Thyroid gland (tissue), 4 donors: ENCODE measurements at places on chromosomes 16 and 17. TPM values are rescaled to one million over a fixed set of nuclear protein-coding genes. Genes with fewer than 3 reads are reported as not detected.

ITGB4 gene
- 19.8 TPM for total RNA-seq

- no peaks in the 10 kb centered on the region for H3K36me3 ChIP-seq
- DNase-seq, result no peak
- no peak overlapping the region for H3K27ac ChIP-seq
Observed at GRCh38 chr16:88778271-88778525, 6.8 kb downstream of the PIEZO1 start.

GRCh38 chr16:10182222-10183053 lies at the start of gene GRIN2A:
TSS of gene GRIN2A (minus strand) at chr16:10182428. CDS start at chr16:10180411, 2,017 bp downstream.
- no peak within 1 kb of the TSS for H3K27ac ChIP-seq
- H3K4me1 ChIP-seq, result peaks cover 28% of the 10 kb centered on the region
- H3K27me3 ChIP-seq, result peaks cover 6% of the 10 kb centered on the region
- DNase-seq, result peak; percentile 17

- no peaks in the 10 kb centered on the region for H3K4me1 ChIP-seq
- H3K27ac ChIP-seq, result no peak overlapping the region
- H3K27me3 ChIP-seq, result no peaks in the 10 kb centered on the region
- no peak for DNase-seq
- H3K4me3 ChIP-seq, result no peak overlapping the region
Observed at GRCh38 chr16:49473773-49474172, 100.2 kb downstream of the C16orf78 start.

DNA sequence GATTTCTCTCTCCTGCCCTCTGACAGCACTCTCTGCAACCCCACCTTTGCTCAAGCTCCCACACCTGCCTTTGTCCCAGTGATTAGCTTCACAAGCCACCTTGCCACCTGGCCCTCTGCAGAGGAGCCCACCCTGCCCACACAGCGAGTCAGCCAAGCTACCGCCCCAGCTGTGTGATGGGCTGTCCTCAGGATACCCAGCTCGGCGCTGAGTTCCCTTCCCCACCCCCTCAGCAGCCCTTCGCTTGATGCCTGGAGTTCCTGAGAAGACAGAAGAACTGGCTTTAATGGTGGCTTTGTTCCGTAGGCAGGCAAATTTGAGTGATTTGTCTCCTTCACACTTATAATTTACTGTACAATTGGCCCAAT lies 266.4 kb downstream of the CBLN1 start:
- DNase-seq, result no peak
- no peaks in the 10 kb centered on the region for H3K27me3 ChIP-seq
- no peak overlapping the region for H3K27ac ChIP-seq
- H3K4me3 ChIP-seq, result no peak overlapping the region

GRCh38 chr16:12202486-12202885 lies 226.0 kb downstream of the SNX29 start:
- H3K4me3 ChIP-seq, result no peak overlapping the region
- H3K27ac ChIP-seq, result no peak overlapping the region
- H3K27me3 ChIP-seq, result no peaks in the 10 kb centered on the region
- no peak for DNase-seq

DNA sequence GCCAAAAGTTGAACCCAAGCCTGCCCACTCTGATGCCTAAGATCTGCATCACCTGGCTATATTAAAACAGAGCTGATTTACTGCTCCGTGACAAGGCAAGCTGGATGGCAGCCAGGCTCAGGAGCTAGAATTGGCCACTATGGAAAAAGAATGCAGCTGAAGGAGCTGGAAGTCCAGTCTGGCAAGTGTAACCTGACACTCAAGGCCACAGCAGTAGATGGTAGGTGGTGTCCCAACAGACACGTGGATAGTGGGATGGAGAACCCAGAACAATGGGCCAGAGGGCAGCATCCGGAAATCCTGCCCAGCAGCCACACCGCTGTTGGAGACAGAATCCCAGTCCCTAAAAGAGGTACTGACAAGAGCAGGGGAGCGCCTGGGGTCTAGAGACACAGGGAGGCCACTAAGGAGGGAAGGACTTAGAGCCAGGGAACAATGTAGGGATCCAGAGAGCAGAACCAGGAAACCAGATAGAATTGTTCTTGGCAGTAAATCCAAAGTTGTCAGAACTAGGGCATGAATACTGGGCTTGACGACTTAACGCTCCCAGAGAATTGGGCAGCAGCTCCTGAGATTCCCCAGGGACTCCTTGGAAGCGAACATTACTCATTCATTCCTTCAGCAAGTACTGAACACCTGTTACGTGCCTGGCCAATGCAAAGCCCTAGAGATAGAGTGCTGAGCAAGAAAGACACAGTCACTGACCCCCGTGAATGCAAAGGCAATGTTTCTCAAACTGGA lies 85.7 kb downstream of the CDYL2 start:
- H3K4me3 ChIP-seq, result no peak overlapping the region
- H3K27me3 ChIP-seq, result no peaks in the 10 kb centered on the region
- no peak overlapping the region for H3K27ac ChIP-seq
- H3K4me1 ChIP-seq, result no peaks in the 10 kb centered on the region
- peak; percentile 6 for DNase-seq

DNA sequence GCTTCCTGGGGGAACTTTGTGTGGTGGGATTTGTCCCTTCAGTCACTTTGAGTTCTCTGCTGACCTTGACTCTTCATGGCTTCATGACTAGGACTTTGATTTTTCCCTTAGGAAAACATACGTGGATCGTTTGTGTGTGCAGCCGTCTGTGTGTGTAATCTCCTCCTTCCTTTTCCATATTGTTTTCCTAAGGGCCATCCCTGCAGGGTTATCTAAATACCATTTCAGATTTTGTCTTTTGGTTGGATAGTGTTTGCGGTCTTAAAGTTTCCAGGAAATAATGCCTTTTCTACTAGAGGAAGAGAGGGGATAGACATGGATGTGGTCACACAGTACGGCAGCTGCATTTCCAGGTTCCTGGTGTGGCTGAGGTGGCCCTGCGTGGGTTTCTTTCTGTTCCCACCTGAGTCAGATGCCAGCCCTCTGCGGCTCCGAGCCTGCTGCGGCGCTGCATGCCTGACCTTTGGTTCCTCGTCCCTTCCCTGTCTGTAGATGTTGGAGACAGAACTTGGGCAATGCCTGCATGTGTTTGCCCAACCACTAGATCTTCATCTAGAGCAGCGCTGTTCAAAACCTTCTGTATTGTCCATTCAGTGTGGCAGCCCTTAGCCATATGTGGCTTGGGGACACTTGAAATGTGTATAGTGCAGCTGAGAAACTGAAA lies 72.0 kb upstream of the LGALS9 start:
- peaks cover 18% of the 10 kb centered on the region for H3K4me1 ChIP-seq
- H3K36me3 ChIP-seq, result no peaks in the 10 kb centered on the region
- H3K4me3 ChIP-seq, result no peak overlapping the region

LRRC59 gene
- total RNA-seq, result 85.3 TPM

DNA sequence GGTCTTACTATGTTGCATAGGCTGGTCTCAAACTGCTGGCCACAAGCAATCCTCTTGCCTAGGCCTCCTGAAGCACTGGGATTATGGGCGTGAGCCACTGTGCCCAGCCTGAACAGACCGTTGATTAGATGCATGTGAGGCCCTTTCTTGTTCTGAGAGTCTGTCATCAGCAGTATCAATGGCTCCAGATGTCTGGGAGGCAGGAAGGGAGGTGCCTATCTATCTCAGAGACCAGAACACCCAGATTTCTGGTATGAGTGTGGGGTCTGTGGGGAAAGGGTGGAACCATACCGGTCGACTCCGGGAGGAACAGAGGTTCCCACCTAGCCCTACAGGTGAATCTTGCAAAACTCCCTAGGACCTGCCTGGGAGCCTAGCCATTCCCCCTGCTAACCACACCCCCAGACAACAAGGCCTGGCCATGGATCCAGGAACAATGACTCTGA lies 71.7 kb downstream of the PRKCB start:
- H3K27ac ChIP-seq, result no peak overlapping the region
- no peaks in the 10 kb centered on the region for H3K4me1 ChIP-seq
- no peak overlapping the region for H3K4me3 ChIP-seq
- no peaks in the 10 kb centered on the region for H3K27me3 ChIP-seq
- no peaks in the 10 kb centered on the region for H3K36me3 ChIP-seq
- no peak for DNase-seq

- no peak overlapping the region for H3K27ac ChIP-seq
- no peaks in the 10 kb centered on the region for H3K36me3 ChIP-seq
- no peaks in the 10 kb centered on the region for H3K4me1 ChIP-seq
Observed at GRCh38 chr17:7818746-7819645, 15.0 kb upstream of the KDM6B start.

HELZ gene
- 63.4 TPM for total RNA-seq

- H3K27me3 ChIP-seq, result no peaks in the 10 kb centered on the region
- H3K4me3 ChIP-seq, result no peak overlapping the region
- no peak for DNase-seq
Observed at GRCh38 chr17:31491376-31492131, 100.1 kb downstream of the RAB11FIP4 start.

GRCh38 chr16:80704751-80705505 lies 99.5 kb downstream of the CDYL2 start:
- H3K4me1 ChIP-seq, result no peaks in the 10 kb centered on the region
- no peaks in the 10 kb centered on the region for H3K36me3 ChIP-seq
- DNase-seq, result no peak

TMEM88 gene
- total RNA-seq, result 13.4 TPM

GRCh38 chr16:17951378-17951777 lies 385.2 kb downstream of the NPIPA8 start:
- no peaks in the 10 kb centered on the region for H3K4me1 ChIP-seq
- H3K4me3 ChIP-seq, result no peak overlapping the region
- DNase-seq, result no peak
- no peak overlapping the region for H3K27ac ChIP-seq
- no peaks in the 10 kb centered on the region for H3K36me3 ChIP-seq

CCL1 gene
- not detected for total RNA-seq

DNA sequence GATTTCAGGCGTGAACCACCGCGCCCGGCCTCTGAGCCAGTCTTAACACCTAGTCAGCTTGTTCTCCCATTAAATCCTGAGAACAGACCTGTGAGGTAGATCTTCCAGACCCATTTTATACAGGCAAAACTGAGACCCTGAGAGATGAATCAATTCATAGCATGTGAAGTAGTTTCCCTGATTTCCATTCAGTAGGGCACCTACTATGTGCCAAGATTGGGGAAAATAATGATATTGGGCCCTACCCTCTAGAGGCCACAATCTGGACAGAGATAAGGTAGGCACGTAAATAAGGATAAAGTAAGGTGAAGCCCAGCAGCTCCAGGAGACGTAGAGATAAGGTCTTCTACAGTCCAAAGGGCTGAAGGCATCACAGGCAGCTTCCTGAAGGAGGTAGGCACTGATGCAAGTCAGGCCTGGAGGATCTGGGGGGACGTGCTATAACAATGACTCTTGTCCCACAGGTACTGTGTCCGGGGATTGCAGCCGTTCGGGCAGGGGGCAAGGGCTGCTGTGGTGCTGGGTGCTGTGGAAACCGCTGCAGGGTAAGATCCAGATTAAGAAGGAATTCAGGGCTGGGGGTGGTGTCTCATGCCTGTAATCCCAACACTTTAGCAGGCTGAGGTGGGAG lies 5.7 kb downstream of the VMO1 start:
- H3K27me3 ChIP-seq, result no peaks in the 10 kb centered on the region
- H3K4me3 ChIP-seq, result no peak overlapping the region
- peaks cover 2% of the 10 kb centered on the region for H3K4me1 ChIP-seq
- no peaks in the 10 kb centered on the region for H3K36me3 ChIP-seq

DNA sequence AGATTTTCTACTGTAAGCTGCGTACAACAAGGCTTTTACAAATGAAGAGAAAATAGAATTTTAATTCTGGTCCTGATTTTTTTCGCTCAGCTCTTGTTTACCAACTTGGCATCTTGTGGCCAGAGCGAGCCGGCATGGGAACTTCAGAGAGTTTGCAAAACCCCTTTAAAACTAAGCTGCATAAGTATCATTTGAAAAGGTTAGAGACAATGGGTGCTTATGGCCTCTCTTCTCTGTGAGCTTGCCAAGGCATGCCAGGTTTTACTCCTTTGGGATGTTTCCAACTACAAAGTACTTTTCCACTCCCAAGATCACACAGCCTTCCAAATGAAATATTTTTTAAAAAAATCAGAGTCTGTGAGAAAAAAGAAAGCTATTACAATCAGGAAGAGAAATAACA lies 62.4 kb upstream of the FA2H start:
- peak; percentile 60 for DNase-seq
- H3K36me3 ChIP-seq, result no peaks in the 10 kb centered on the region
- H3K27me3 ChIP-seq, result no peaks in the 10 kb centered on the region

RASD1 gene
- total RNA-seq, result 135 TPM

- DNase-seq, result no peak
- no peak overlapping the region for H3K4me3 ChIP-seq
- H3K27ac ChIP-seq, result no peak overlapping the region
- no peaks in the 10 kb centered on the region for H3K36me3 ChIP-seq
- no peaks in the 10 kb centered on the region for H3K27me3 ChIP-seq
- H3K4me1 ChIP-seq, result peaks cover 15% of the 10 kb centered on the region
Observed at GRCh38 chr17:44232061-44232460, 12.6 kb upstream of the UBTF start.

DNA sequence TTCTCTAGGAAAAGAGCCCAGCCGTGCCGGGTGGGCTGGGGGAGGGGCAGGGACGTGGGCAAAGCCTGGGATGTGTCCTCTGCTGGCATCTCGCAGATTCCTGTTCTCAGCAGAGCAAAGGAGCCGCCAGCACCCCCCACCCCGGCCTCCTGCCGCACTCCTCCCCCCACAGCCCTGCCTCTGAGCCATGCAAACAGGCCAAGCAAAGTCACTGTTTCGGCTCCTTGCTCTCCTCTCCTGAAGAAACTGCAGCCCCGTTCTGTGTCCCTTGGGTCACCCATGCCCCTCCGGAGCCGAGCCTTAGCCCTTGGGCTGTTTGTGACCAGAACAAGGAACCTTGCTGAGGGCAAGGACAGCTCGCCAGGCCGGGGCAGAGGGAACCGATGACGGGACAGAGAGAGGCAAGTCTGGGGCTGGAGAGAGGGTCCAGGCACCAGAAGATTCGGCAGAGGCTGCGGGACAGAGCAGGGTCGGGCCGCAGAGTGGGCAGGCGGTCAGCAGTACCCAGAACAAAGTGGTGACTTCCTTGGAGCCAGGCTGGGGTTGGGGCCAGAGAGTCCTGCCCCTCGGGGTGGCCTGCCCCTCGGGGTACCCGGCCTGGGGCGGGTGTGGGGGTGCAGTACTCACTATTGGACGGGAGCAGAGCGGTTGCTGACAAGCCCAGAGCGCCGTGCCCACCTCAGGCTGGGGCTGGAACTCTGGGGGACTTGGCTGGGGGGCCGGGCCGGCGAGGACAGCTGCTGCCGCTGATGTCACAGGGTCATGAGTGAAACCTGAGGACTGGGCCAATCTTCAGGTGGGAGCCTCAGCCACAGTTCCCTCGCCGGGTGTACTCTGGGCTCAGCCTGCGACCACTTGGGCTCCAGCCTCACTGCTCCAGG lies 9.2 kb upstream of the PRR29 start:
- H3K36me3 ChIP-seq, result no peaks in the 10 kb centered on the region
- peaks cover 53% of the 10 kb centered on the region for H3K4me1 ChIP-seq
- no peak overlapping the region for H3K4me3 ChIP-seq
- no peaks in the 10 kb centered on the region for H3K27me3 ChIP-seq

C17orf50 gene
- total RNA-seq, result not detected

DNA sequence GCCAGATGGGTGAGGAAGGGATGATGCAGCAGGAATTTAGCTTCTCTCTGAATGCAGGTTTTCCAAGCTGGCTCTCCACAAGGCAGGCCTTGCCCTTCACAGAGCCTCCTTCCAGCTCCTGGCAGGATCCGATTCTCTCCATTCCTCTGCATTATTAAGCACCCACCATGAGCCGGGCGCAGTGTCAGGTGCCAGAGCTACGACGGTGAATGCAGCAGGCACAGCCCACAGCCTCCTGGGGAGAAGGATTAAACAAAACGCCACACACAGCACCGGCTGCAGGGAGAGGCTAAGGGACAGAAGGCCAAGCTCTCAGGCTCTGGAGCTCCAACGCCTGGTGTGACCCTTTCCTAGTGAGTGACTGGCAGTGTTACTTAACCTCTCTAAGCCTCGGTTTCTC lies 7.1 kb upstream of the MT2A start:
- H3K27me3 ChIP-seq, result no peaks in the 10 kb centered on the region
- peaks cover 10% of the 10 kb centered on the region for H3K4me1 ChIP-seq
- no peak overlapping the region for H3K27ac ChIP-seq
- no peaks in the 10 kb centered on the region for H3K36me3 ChIP-seq
- DNase-seq, result no peak
